ENCODE measurements at places on chromosomes 16 and 17.
A peak's percentile ranks its signal among the peaks of the same experiment; 100 is the strongest.

DNA sequence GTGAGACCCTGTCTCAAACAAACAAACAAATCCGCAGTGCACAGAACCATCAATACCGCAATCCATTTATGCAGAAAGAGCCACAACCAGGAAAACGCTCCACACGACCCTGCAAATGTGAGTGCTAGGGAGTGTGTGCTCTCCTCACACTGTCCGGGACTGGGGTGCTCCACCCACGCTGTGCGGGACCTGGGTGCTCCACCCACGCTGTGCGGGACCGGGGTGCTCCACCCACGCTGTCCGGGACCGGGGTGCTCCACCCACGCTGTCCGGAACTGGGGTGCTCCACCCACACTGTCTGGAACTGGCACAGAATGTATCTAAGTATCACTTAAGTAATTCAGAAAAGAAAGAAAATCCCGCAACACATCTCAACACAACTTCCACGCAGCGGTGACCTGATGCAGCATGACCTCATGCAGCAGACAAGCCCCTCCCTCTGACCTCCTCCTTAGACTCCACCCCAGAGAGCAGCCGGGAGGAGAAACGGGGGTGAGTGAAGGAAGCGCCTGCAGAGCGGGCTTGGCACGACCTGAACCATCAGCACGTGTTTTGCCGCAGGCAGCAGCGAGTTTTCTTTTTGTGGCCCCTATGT is 38.5 kb downstream of the ZNF276 start:
- no peak for DNase-seq

DNA sequence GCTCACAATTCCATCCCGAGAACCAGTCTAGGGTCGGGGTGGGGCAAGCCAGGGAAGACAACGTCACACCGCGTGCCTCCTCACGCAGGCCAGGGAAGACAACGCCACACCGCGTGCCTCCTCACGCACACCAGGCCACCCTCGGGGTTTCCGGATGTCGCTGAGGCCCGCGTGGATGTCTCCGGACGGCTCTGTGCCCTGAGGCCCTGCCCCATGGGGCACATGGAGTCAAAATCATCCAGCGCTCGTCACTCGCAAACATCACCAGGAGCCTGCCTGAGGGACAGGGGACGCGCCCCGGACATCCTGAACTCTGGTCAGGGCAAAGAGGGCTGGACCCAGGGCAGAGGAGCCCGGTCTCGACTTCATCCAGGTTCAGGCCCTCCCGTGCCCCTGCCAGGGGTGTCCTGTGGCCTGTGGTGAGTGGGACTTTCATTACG is 3.7 kb downstream of the TMEM204 start:
- no peak for DNase-seq

DNA sequence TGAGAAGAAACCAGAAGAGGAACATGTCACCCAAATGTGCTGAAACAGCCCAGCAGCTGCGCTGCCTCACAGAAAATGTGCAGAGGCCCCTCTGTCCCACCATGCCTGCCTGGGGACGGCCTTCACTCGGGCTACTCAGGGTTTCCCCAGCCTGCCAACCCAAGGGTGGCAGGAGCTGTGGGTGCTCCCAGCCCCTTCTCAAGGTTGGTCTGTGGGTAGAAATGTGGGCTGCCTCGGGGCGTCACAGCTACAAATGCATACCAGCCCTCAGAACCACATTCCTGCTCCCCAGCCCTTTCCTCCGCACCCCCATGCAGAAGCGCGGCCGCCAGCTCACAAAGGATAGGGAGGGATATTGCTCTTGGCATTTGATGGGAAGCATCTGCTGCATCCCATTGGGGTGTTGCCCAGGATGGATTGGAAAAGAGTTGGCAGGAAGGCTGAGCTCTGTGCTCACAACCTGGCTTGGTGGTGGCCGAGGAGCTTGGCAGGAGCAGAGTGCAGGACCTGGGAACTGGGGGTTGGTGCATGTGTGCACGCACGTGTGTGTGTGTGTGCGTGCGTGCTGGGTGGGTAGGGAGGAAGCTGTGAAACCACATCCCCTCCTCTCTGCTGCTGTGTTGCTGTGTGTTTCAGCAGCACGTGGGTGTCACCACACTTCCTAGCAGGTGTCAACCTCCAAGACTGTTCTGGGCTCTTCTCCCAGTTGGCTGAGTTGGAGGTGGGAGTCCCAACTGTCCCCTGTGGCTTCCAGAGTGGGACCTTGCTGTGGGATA is 304.4 kb downstream of the SEC14L1 start:
- peak; percentile 80 for DNase-seq

DNA sequence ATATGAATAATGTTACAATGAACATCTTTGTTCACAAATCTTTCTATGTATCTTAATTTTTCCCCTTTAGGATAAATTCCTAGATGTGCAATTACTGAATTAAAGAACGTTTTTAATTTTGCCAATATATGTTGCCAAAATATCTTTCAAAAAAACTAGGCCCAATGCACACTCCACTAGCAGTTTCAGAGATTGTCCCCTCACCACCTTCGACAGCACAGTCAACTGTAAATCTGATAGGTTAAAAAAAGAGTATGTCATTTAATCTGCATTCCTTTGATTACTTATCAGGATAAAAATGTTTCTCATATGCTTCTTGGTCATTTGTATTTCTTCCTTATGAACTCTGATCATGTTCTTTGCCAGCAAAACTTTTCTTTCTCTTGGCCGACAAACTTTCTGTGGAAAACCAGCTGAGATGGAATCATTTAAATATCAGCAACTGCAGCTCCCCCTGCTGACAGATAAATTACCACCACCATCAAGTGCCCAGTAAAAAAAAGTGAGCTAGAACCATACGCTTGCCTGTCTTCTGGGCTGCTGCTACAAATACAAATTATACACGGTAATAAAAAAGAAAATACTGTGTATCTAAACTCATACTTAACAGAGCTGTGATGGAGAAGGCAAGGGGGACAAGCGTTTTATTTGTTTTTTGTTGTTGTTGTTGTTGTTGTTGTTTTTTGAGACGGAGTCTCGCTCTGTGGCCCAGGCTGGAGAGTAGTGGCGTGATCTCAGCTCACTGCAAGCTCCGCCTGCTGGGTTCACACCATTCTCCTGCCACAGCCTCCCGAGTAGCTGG is 19.6 kb upstream of the KANSL1 start:
- DNase-seq: peak; percentile 49

DNA sequence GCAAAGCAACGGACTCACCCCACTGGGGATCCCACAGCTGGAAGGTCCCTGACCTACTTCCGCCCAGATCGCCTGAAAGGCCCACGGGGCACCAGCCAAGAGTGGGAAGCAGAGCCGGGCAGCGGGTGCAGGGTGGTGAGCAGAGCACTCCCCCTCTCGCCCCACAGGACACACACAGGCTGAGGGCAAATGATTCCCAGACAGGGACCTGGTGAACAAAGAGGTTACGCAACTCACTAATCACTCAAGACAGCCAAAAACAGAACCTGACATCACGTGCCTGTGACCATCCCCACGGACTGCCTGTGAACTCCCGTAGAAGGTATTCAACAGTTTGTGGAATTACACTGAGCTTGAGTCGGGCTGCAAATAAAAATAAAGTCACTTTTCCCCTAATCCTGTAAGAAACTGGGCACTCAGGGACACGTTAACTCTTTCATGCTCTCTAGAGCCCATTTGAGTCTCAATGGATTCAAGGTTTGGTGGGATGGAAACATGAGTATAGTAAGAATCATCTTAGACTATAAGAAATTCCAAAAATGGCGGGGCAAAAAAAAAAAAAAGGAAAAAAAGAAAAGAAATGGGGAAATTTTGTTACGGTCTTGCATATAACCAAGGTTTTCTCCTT is 396.1 kb downstream of the SOX9 start:
- DNase-seq: no peak

DNA sequence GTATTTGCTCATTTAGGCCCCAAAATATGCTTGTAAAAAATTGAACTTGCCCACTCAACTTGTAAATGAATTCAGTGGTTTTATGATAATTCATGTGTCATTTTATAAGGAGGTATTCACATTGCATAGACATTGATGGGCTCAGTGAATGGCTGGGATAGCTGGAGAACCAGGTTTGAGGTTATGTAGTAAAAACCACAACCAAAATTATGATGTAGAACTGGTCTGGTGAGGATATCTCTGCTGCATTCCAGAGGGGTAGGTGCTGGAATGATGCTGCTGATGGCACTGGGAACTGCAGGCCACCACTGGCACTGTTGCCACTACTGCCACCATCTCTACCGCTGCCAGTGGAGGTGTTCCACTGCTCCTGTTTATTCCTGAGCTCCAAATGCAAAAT is 21.5 kb upstream of the RABEP1 start:
- no peak for DNase-seq

DNA sequence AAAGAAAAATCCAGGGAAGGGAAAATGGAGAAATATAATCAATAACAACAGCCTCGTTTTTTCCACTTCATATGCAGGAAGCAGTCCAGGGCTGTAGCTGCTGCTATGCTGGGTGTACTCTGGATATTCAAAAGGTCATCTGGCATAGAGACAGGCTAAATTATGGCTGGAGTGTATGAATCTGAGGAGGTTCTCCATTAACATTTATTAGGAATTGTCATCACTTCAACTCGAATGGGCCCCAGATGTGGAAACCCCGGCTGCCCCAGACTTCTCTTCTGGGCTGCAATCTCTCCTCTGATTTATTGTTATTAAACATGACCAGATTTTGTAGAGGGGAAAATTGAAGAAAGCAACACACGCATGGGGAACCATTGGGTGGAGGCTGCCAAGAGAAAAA is 33.5 kb upstream of the SKAP1 start:
- no peak for DNase-seq

GRCh38 chr16:73025856-73026210 is 22.1 kb downstream of the ZFHX3 start:
- DNase-seq: no peak

DNA sequence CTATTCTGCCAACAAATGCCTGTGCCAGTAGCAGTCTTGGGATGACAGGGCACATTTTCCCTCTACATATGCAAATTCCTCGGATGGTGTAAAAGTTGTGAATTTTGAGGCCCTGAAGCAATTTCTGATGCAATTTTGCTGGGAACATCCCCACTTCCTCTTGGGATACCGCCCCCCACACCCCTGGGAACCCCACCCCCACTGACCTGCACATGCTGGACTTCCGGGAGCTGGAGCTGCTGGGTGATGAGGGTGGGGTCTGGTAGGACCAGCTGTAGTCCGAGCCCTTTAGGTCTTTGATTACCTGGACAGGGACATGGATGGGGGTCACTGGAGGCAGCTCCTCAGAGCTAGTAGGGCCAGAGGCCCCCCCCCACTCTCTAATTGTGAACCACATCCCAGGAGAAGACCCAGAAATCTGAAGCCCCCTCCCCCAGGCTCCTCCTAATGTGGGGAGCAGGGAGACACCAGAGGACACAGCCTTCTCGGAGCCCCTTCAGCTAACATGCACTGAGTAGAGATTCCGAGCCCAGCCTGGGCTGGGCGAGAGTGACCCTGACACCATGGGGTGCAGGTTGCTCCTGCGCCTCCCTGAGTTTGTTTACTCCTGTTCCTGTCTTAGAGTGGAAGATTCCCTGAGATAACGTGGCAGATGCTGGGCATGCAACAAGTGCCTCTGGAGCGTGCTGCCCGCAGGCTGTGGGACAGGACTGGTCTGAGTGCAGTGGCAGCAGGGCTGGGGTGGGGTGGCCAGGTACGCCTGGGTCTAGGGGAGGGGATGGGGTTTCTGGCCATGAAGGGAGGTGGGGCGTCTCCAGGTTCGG is 9.0 kb downstream of the MTSS2 start:
- no peak for DNase-seq

DNA sequence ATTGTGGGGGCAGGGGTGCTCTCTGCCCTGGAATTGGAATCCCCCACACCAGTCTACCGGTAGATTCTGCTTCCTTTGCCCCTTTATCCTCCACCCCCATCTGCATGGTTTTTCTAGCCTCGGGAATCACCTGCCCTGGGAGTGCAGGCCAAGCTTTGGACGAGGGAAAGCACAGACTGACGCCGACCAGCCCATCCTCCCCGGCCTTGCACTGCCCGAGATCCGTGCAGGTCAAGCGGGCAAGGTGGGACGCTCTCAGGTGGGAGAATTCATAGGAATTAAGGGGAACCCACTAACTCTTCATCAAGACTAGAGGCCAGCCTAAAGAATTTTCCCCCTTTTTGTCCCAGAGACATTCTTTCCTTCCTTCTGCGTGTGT is 9.9 kb upstream of the HOXB13 start:
- DNase-seq: no peak

- DNase-seq: peak; percentile 66
These were observed 12.8 kb upstream of the GNG13 start for GRCh38 chr16:813204-813915.

GRCh38 chr16:21267298-21267697 is 10.8 kb downstream of the CRYM start:
- no peak for DNase-seq

DNA sequence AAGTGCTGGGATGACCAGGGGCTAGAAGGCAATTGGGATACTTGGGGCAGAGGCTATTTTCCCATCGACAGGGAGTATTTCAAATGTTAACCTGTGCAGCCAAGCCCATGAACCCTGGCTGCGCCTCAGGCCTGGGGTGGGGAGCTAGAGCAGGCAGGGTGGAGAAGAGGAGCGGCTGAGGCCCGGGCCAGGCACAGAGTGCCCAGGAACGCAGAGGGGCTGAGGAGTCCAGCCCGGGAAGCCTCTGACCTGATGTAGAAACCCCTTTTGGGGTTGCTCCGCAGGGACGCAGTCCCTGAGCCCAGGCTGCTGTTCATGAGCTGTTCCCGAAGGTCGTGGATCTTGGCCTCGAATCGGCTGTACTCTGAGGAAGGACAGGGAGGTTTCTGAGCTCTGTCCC is 16.8 kb upstream of the ASGR1 start:
- DNase-seq: no peak

DNA sequence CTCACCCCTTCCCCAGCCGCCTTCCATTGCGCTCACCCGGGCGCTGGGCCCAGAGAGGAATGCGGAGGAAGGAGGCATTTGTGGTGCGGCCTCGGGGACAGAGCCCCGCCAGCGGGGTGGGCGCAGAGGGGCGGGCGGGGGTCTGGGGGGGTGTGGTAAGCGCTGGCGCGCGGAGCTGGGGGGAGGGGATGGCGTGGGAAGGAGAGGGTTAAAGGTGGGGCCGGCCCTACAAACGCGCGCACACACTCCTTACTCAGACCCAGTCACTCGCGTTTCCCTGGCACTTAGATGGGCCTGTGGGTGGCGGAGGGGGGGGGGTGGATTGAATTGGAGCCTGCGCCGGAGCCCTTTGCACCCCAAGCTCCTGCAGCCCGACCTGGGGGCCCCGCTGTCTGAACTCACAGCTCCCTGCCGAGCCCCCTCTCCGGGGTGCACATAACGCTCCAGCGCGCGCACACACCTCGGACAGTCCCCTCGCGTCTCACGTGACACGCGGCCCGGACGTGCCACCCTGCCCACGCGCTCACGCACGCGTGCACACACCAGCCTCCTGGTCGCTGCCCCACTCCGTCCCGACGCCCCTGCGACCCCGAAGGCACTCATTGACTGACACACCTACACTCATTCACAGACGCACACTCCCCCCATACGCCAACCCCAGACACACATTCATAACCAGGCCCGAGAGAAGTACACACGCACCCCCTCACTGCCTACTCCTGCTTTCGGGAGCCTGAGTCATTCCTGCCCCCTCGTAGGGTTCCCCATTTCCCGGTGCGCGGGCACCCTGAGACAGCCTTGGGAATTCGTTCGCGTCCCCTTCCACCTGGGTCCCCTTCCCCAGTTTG is 844 bp downstream of the TBKBP1 start:
- peak; percentile 73 for DNase-seq

Data from stimulated activated CD4-positive, alpha-beta T cell treated with anti-CD3 and anti-CD28 coated beads, Interleukin-2, amount 100 ng/mL, for 24 hours (primary cell).